ENCODE measurements at places on chromosomes 5 and 9. TPM values are rescaled to one million over a fixed set of nuclear protein-coding genes. Genes with fewer than 3 reads are reported as not detected.

DNA sequence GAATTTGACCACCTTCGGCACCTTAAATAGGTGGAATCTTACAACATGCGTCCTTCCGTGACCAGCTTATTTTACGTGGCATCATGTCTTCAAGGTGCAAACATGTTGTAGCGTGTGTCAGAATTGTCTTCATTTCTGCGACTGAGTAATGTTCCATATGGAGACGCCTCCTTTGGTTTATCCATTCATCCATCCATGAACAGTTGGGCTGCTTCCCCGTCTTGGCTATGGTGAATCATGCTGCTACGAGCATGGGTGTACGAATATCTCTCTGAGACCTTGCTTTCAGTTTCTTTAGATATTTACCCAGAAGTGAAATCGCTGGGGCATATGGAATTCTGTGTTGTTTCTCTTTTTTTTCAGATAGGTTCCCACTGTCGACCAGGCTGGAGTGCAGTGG is 391.9 kb upstream of the IRX2 start:
- no peak overlapping the region for H3K27ac ChIP-seq
- H3K36me3 ChIP-seq: no peaks in the 10 kb centered on the region
- no peak for DNase-seq
- no peak overlapping the region for H3K4me3 ChIP-seq
- no peaks in the 10 kb centered on the region for H3K4me1 ChIP-seq
- H3K27me3 ChIP-seq: no peaks in the 10 kb centered on the region

DNA sequence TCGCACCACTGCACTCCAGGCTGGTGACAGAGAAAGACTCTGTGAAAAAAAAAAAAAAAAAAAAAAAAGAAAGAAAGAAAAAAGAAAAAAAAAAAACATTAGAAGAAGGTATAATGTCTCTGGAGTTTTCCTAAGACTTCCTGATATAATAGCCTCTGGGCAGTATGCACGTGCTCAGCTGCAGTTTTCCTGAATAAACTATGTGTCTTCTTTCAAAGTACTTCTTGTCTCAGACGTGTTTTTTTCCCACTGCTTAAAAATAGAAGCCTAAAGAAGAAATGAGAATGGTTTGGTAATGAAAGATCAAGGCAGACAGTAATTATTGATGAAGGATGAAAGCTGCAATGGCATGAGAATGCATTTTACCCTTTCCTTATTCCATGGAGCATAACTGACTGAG is 148.1 kb upstream of the TRPC7 start:
- H3K27ac ChIP-seq: no peak overlapping the region
- no peaks in the 10 kb centered on the region for H3K36me3 ChIP-seq
- no peak for DNase-seq
- H3K27me3 ChIP-seq: no peaks in the 10 kb centered on the region
- H3K4me3 ChIP-seq: no peak overlapping the region
- no peaks in the 10 kb centered on the region for H3K4me1 ChIP-seq

- no peaks in the 10 kb centered on the region for H3K36me3 ChIP-seq
- no peaks in the 10 kb centered on the region for H3K4me1 ChIP-seq
- H3K4me3 ChIP-seq: no peak overlapping the region
- DNase-seq: no peak
- H3K27ac ChIP-seq: no peak overlapping the region
Observed at GRCh38 chr9:124118894-124119293, 107.3 kb downstream of the LHX2 start.

GRCh38 chr5:142837081-142837725 is 67.0 kb downstream of the ARHGAP26 start:
- H3K4me1 ChIP-seq: peaks cover 2% of the 10 kb centered on the region
- H3K4me3 ChIP-seq: no peak overlapping the region
- no peaks in the 10 kb centered on the region for H3K27me3 ChIP-seq
- no peaks in the 10 kb centered on the region for H3K36me3 ChIP-seq
- DNase-seq: no peak

GRCh38 chr5:59600998-59601397 is 292.5 kb downstream of the PDE4D start:
- no peak for DNase-seq
- peaks cover 12% of the 10 kb centered on the region for H3K27me3 ChIP-seq
- H3K4me3 ChIP-seq: no peak overlapping the region
- no peaks in the 10 kb centered on the region for H3K36me3 ChIP-seq
- no peaks in the 10 kb centered on the region for H3K4me1 ChIP-seq

DNA sequence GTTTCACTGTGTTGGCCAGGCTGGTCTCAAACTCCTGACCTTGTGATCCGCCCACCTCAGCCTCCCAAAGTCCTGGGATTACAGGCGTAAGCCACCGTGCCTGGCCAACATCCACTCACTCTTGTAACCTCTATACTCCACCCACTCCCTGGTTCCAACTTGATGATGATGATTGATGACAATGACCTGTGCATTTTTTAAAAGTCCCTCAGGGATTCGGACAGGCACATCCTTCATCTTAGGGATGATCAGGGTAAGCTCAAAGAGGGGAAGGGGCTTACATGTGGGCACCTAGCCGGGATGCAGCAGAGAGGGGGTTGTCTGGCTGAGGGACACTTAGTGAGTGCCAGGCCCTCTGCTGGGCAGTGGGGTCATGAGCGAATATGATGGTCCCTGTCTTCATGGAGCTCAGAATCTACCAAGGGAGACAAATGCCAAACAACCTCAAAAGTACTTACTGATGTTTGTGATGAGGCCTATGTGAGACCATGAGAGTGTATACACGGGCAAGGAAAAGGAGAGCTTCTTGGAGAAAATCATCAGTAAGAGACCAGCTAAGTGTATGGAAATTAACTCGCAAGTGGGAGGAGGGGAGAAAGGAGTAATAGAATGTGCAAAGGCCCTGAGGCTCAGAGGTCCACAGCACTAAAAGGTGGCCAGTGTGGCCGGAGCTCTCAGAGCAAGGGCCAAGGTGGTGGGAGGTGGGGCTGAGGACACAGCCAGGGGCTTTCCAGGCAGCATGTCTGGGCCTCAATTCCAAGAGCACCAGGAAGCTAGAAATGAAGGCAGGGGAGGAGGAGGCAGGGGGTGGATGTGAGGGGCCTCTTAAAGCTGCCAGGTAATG is 27.4 kb downstream of the LHX2 start:
- DNase-seq: no peak
- no peaks in the 10 kb centered on the region for H3K36me3 ChIP-seq
- H3K27me3 ChIP-seq: peaks cover 50% of the 10 kb centered on the region
- H3K4me3 ChIP-seq: no peak overlapping the region
- H3K4me1 ChIP-seq: peaks cover 9% of the 10 kb centered on the region

- H3K4me1 ChIP-seq: no peaks in the 10 kb centered on the region
- H3K27ac ChIP-seq: no peak overlapping the region
- no peak for DNase-seq
- H3K4me3 ChIP-seq: no peak overlapping the region
- no peaks in the 10 kb centered on the region for H3K36me3 ChIP-seq
- H3K27me3 ChIP-seq: no peaks in the 10 kb centered on the region
Observed at GRCh38 chr9:15021146-15021545, 110.9 kb upstream of the FREM1 start.

GRCh38 chr9:111271481-111272080 is 58.4 kb downstream of the OR2K2 start:
- H3K4me1 ChIP-seq: no peaks in the 10 kb centered on the region
- no peak overlapping the region for H3K27ac ChIP-seq
- no peaks in the 10 kb centered on the region for H3K36me3 ChIP-seq
- DNase-seq: no peak

- H3K27ac ChIP-seq: no peak overlapping the region
- no peaks in the 10 kb centered on the region for H3K36me3 ChIP-seq
- no peak overlapping the region for H3K4me3 ChIP-seq
- H3K4me1 ChIP-seq: no peaks in the 10 kb centered on the region
Observed at GRCh38 chr5:71013575-71013974, 11.6 kb downstream of the NAIP start.

- H3K27me3 ChIP-seq: no peaks in the 10 kb centered on the region
- H3K4me3 ChIP-seq: no peak within 1 kb of the TSS
- no peak within 1 kb of the TSS for H3K27ac ChIP-seq
- no peak for DNase-seq
- H3K36me3 ChIP-seq: no peaks in the 10 kb centered on the region
Observed at GRCh38 chr5:81233080-81233634, at the start of gene CKMT2. TSS of gene CKMT2 (plus strand) at chr5:81233322. CDS start at chr5:81251133, 17,811 bp downstream.

DNA sequence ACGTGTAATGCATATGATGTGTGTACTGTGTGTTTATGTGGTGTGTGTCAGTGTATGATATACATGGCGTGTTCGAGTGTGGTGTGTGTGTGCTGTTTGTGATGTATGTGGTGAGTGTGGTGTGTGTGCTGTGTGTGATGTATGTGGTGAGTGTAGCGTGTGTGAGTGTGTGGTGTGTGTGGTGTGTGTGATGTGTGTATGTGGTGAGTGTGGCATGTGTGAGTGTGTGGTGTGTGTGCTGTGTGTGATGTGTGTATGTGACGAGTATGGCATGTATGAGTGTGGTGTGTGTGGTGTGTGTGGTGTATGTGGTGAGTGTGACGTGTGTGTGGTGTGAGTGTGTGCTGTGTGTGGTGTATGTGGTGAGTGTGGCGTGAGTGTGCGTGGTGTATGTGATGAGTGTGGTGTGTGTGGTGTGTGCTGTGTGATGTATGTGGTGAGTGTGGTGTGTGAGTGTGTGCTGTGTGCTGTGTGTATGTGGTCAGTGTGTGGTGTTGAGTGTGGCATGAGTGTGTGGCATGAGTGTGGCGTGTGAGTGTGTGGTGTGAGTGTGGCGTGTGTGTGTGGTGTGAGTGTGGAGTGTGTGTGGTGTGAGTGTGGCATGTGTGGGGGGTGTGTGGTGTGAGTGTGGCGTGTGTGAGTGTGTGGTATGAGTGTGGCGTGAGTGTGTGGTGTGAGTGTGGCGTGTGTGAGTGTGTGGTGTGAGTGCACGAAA is 56.8 kb upstream of the CKS2 start:
- H3K4me1 ChIP-seq: no peaks in the 10 kb centered on the region
- H3K27me3 ChIP-seq: no peaks in the 10 kb centered on the region
- H3K27ac ChIP-seq: no peak overlapping the region
- H3K4me3 ChIP-seq: no peak overlapping the region
- no peaks in the 10 kb centered on the region for H3K36me3 ChIP-seq
- DNase-seq: no peak

GRCh38 chr5:39599721-39600431 is 175.1 kb upstream of the DAB2 start:
- no peaks in the 10 kb centered on the region for H3K4me1 ChIP-seq
- no peak overlapping the region for H3K27ac ChIP-seq
- no peak for DNase-seq
- no peaks in the 10 kb centered on the region for H3K36me3 ChIP-seq
- peaks cover 23% of the 10 kb centered on the region for H3K27me3 ChIP-seq

DNA sequence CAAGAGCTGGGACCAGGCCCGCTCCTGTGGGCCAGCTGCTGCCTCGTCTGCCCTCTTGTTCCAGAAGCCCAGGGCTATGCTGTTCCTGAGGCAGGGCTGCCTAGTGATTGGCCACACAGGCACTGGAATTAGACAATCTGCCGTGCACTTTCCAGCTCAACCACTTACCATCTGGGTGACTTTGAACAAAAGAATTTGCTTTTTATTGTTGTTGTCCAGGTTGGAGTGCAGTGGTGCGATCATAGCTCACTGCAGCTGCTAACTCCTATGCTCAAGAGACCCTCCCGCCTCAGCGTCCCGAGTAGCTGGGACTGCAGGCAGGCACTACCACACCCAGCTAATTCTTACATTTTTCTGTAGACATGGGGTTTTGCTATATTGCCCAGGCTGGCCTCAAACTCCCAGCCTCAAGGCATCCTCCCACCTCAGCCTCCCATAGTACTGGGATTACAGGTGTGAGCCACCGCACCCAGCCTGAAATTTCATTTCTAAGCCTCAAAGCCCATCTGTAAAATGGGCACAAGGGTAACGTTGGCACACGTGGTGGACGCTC is 1.2 kb upstream of the NEK6 start:
- peaks cover 3% of the 10 kb centered on the region for H3K36me3 ChIP-seq
- no peak overlapping the region for H3K27ac ChIP-seq
- DNase-seq: no peak
- peaks cover 31% of the 10 kb centered on the region for H3K27me3 ChIP-seq

GRCh38 chr5:151408591-151409230 is 38.7 kb upstream of the SLC36A1 start:
- H3K4me3 ChIP-seq: no peak overlapping the region
- peaks cover 10% of the 10 kb centered on the region for H3K27me3 ChIP-seq
- DNase-seq: no peak
- H3K4me1 ChIP-seq: no peaks in the 10 kb centered on the region

DNA sequence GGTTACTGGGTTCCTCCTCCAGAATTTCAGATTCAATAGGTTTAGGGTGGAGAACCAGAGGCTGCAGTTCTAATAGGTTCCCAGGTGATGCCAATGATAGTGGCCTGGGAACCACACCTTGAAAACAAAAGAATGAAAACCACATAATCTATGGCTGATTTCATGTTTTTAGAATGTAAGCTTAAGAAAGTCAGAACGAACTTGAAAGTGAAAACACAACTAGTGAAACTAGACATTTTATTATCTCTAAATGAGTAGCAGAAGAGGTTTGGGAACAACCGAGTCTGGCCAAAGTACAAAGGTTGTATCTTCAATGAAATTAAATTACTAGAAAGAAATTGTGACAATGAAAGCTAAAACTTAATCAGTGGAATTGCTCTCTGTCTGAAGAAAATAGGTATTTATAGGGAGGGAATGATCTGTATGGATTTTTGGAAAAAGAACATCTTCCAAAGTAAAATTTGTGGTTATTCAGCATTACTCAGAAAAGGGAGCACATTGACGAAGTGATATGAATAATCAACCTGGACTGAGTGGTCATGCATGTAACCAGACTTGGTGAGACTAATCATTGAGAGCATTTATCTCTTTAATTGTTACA is 24.9 kb upstream of the CEP120 start:
- no peak for DNase-seq
- H3K27me3 ChIP-seq: peaks cover 18% of the 10 kb centered on the region
- no peaks in the 10 kb centered on the region for H3K36me3 ChIP-seq
- H3K4me3 ChIP-seq: no peak overlapping the region

DNA sequence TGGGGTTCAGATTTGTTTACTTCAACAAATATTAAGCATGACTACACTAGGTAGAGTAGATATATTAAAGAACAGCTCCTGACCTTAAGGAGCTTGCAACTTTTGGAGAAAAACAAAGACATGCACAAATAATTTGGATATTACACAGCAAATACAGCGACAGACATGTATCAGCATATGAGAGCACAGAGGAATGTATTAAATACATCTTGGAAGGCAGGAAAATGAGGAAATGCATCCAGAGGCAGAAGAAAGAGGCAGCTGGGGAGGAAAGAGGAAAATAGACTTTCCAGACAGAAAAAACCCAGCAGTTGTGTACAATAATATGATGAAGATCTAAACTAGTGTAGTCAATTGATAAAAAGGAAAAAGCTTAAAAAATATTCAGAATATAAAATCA is 392.2 kb downstream of the PDE4D start:
- DNase-seq: no peak
- no peaks in the 10 kb centered on the region for H3K36me3 ChIP-seq
- no peaks in the 10 kb centered on the region for H3K4me1 ChIP-seq
- H3K4me3 ChIP-seq: no peak overlapping the region

The ARID3C gene
- 0.18 TPM for total RNA-seq

The CCL27 gene
- not detected for total RNA-seq

The CATSPER3 gene
- 0.88 TPM for total RNA-seq

The EIF4E1B gene
- not detected for total RNA-seq

The ZMAT2 gene
- total RNA-seq: 52.0 TPM
